ENCODE measurements at places on chromosomes 7 and 10. TPM values are rescaled to one million over a fixed set of nuclear protein-coding genes. Genes with fewer than 3 reads are reported as not detected.

Gene NEUROG3
- total RNA-seq: not detected

Gene SGCE
- 82.0 TPM for total RNA-seq

Gene GRID1
- not detected for total RNA-seq

Gene ABCB1
- 9.7 TPM for total RNA-seq

Gene CALHM1
- not detected for total RNA-seq

Gene H2BK1
- not detected for total RNA-seq

Gene CDNF
- total RNA-seq: 0.65 TPM

Gene CRHR2
- total RNA-seq: not detected

Gene PRSS37
- total RNA-seq: not detected

Gene CLRN3
- not detected for total RNA-seq

Gene CCL24
- 0.53 TPM for total RNA-seq

Gene NXPH1
- total RNA-seq: not detected

Gene AKR1D1
- not detected for total RNA-seq

Gene NOS3
- 96.3 TPM for total RNA-seq

Gene EN2
- not detected for total RNA-seq

Gene TSPAN13
- 25.4 TPM for total RNA-seq

Gene CALML5
- not detected for total RNA-seq

Gene PSPH
- total RNA-seq: 49.3 TPM

Gene RPP30
- 63.8 TPM for total RNA-seq

Gene HABP2
- total RNA-seq: not detected

Gene EGR2
- 0.13 TPM for total RNA-seq

Gene SPDYE16
- total RNA-seq: not detected

Gene TMEM196
- total RNA-seq: not detected

Gene TCF7L2
- 6.7 TPM for total RNA-seq

Gene AZGP1
- not detected for total RNA-seq

Gene OPN1SW
- total RNA-seq: not detected

Gene PTPRN2
- 1.3 TPM for total RNA-seq

Gene CYP2C19
- total RNA-seq: not detected

Gene COL13A1
- 73.0 TPM for total RNA-seq

Gene TMEM225B
- total RNA-seq: 0.43 TPM

Gene PURB
- total RNA-seq: 43.2 TPM

Gene FXYD4
- not detected for total RNA-seq

Gene IRF5
- 1.4 TPM for total RNA-seq

Gene MYO3A
- not detected for total RNA-seq

Gene INMT
- not detected for total RNA-seq

Gene EXOC4
- 133 TPM for total RNA-seq

Gene ZRANB1
- 24.8 TPM for total RNA-seq

Gene TEX47
- total RNA-seq: not detected

Gene PRKAR2B
- 122 TPM for total RNA-seq

Gene NPY4R2
- not detected for total RNA-seq

Gene SLC16A9
- 1.5 TPM for total RNA-seq

Gene SLC37A3
- 48.0 TPM for total RNA-seq
